ENCODE measurements at places on chromosomes 16 and 17.

GRCh38 chr17:6024576-6024975 lies 45.6 kb upstream of the WSCD1 start:
- DNase-seq: no peak

- no peak for DNase-seq
Measured at GRCh38 chr16:30005341-30006094, 5.3 kb downstream of the DOC2A start.

DNA sequence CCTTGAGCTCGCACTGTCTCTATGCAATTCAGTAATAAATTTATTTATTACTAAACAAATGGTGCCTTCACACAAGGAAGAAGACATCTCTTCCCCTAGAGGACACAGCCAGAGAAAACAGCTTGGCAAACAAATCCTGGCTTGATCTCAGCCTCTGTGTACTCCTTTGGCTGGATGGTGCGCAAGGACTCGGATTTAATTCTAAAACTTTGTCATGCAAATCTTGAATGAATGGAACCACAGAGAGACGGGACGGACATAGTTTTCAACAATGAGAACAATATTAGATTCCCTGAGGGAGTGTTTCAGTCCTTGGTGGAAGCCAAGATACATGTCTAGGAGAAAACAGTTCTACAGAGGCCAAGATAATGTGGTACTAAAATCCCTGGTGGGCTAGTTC lies 349.5 kb downstream of the NPIPA8 start:
- DNase-seq: no peak

GRCh38 chr17:72022328-72023275 lies 98.2 kb upstream of the SOX9 start:
- no peak for DNase-seq

GRCh38 chr16:83515395-83515794 lies 292.4 kb upstream of the HSBP1 start:
- no peak for DNase-seq

GRCh38 chr17:55237268-55237667 lies 27.5 kb upstream of the HLF start:
- DNase-seq: no peak

GRCh38 chr17:55770196-55770870 lies 19.5 kb downstream of the PCTP start:
- DNase-seq: no peak

DNA sequence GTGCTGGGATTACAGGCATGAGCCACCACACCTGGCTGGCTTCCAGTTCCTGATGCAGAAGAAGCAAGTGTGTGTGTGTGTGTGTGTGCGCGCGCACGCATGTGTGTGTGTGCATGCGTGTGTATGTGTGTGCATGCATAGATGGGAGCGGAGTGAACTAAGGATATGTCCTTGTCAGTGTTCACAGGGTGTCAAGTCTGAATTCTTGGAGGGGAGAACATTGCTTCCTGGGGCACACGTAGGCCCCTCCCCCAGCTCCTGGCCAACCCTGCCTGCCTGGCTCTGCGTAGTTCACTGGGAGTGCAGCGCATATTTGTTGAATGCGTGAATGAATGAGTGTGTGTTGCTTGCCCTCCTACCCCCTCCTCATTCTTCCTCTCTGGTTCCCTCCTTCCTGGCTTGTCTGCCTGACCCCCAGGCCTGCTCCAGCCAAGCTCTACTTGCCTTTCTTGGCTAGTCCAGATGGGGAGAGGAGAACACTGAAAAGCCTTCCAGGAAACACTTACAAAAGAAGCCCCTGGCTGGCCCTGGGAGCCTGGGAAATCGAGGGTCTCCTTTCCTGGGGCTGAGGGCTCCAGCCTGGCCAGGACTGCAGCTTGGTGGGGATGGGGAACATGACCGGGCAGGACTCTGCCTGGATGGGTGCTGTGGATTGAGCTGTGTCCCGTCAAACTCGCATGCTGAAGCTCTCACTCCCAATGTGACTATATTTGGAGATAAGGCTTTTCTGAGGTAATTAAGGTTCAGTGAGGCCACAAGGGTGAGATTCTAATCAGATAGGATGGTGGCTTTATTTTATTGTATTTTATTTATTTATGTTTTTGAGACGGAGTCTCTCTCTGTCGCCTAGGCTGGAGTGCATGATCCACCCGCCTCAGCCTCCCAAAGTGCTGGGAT lies 27.9 kb downstream of the IGFBP4 start:
- no peak for DNase-seq

DNA sequence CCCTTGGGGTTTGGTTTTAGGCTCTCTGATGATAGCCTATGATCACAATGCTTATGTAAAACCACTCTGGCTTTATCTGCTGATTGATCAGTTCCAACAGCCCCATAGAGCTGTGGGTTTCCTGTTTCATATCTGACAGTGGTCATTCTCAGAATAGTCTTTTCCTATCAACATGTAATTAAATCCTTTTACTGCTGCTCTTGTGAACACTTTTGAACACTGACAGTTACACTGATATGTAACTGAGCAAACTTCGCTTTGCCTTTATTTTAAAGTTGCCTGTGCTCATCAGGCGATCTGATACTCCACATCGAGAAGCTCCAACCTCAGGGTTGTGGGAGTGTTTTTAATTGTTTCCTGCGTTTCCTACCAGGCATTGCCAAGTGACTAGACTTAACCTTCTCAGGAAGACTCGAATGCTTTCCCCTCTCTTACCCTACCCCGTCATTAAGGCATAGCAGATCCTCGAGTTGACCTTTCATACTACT lies 17.3 kb upstream of the CLEC18B start:
- DNase-seq: no peak

DNA sequence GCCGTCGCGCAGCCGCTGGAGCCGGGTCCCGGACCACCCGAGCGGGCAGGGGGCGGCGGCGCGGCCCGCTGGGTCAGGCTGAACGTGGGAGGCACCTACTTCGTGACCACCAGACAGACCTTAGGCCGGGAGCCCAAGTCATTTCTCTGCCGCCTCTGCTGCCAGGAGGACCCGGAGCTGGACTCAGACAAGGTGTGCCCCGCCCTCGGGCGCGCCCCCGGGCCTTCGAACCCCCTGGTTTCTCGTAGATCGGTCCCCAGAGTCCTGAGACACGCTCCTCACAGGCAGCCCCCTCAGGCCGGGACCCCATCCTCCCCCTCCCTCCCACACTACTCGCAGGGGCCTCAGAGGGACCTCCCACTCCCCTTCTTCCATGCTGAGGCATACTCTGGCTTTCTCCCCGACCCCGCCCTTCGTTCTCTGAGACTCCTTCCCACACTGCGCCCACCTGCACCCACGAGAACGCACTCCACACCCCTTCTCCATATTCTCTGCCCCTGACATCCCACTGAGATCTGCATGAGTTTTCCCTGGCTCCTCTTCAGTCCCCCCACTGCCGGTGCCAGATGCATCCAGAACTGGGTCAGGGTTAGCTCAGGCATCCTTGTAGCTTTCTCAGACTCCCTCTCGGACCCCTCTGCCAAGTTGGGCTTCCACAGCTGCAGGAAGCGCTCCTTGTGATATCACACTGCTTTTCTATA lies 523 bp downstream of the KCTD2 start:
- no peak for DNase-seq
